ENCODE measurements at places on chromosomes 12 and 14. TPM values are rescaled to one million over a fixed set of nuclear protein-coding genes. Genes with fewer than 3 reads are reported as not detected.

The OR4K13 gene
- not detected for total RNA-seq

The KLRD1 gene
- 13.0 TPM for total RNA-seq

The AMN gene
- total RNA-seq: not detected

The ESRRB gene
- not detected for total RNA-seq

The FLRT2 gene
- 45.4 TPM for total RNA-seq
